Activated T-helper 9 cell treated with anti-CD3 and anti-CD28 coated beads, Interleukin-2, amount 50 U/mL, for 16 hours (primary cell): ENCODE measurements at places on chromosomes 1 and 21.

DNA sequence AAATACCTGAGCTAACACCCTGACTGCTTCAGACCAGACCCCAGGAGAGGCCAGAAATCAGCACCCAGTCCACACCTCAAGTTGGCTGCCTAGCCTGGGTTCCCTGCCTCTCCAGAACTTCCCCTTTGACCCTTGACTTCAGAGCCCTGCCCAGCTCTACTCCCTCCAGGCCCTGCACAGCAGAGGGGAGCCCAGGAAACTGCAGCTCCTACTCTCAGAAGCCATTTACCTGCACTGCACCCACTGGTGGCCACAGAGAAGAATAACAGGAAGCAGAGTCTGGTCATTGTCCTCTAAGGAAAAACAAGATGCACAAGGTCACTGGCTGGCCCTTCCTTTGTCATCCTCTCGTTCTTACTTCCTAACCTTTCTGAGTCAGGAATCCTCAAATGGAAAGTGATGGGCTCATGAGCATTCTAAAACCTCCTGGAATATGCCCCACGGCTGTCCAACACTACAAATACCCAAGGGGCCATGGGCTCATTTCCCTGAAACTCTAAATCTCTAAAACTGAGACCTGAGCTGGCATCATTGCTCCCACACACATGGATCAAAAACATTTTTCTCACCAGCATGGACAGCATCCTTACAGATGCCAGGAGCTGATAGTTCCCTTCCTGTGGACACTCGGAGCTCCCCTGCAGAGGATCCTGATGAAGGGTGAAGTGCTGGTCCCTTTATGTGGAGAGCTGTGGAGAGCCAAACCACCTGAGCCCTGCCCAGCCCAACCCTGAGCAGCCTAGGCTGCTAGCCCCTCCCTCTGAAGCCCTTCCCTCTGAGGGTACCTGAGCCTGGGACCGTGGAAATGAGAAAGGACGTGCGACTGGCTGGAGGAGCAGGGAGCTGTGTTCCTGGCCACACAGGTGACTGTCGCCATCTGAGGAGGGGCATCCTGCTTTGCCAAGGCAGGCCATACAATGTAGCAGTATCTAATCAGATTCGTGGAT, at the start of gene ITLN2:
Gene ITLN2, minus strand, starts transcription at position 652 of the 947 bp plus-strand sequence. Its CDS starts 68 bp downstream, at position 584.
- peak; percentile 4 for DNase-seq

DNA sequence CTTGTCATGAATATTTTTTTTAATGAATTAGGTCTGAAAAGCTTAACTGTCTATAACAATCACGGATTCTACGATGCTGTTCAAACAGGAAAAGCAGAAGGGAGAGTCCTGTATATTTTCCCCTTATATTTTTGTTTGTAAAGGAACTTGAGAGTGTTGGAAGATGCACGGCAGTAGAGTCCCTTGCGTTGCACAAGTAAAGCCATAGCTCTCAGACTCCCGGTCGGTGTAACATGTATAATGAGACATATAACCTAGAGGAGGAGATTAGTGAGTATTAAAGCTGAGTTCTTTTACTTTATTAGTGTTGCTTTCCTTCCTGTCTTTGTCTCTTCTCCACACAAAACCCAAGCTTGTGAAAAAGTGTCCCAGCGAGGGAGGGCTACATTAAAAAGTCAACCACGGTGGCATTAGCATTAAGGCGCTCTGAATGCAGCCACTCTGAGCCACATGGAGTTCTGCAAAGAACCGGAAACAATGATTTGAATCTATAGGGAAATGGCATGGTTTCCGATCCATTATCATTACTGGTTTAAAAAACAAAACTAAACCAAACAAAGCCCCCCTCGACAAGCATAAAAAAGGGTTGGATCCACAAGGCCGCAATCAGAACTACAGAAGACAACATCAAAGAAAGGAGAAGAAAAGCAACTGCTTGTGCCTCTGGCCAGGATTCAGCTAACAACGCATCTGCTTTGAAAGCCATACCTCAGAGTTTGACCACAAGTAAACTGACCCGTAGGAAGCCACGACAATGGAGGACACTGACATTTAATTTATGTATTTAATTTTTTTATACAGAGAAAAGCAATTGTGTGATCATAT, 356.8 kb downstream of the LMO4 start:
- no peak for DNase-seq

GRCh38 chr1:240847325-240847724, 235.4 kb upstream of the GREM2 start:
- DNase-seq = no peak

DNA sequence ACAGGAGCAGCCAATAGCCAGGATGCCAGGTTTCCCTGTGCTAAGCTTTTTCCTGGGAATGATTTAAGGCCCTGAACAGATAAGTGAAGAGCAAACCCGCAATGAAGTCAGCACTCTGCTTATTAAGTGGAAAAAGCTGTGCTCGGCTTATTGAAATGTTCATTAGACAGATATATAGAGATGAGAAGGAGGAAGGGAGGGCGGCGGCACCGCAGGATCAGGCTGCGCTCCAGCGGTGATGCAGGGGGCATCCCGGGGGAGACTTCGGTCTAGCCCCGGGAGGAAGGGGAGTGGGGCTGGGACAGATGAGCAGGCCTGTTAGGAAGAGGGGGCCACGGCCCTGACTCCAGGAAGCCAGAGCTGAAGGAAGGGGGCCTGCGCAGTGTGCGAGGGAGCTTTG, 115.0 kb downstream of the TMEM53 start:
- no peak for DNase-seq

DNA sequence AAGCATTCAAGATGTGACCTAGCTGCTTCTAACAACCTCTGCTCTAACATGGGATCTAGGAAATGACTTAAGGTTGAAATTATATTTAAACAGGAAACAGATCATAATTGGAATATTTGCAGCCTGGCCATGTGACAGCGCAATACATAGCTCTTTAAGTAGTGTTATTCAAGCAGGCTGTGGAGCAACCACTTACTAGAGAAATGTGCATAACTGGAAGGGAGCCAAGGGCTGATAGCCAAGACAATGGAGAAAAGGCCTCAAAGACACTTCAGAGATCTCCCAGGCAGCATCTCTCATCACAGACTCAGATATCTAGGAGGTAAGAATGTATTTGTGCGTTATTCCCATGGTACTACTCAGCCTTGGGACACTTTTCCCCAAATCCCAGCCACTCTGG, 823.0 kb upstream of the PRMT6 start:
- no peak for DNase-seq

- DNase-seq = no peak
Measured at GRCh38 chr1:204868340-204868700, 2.3 kb upstream of the NFASC start.

- DNase-seq = peak; percentile 16
Measured at GRCh38 chr1:64948905-64949833, 17.2 kb downstream of the JAK1 start.
